Suppressor macrophage (primary cell): ENCODE measurements at places on chromosomes 4 and X.

GRCh38 chr4:139337612-139338011 lies 35.3 kb upstream of the NDUFC1 start:
- peak; percentile 34 for DNase-seq

DNA sequence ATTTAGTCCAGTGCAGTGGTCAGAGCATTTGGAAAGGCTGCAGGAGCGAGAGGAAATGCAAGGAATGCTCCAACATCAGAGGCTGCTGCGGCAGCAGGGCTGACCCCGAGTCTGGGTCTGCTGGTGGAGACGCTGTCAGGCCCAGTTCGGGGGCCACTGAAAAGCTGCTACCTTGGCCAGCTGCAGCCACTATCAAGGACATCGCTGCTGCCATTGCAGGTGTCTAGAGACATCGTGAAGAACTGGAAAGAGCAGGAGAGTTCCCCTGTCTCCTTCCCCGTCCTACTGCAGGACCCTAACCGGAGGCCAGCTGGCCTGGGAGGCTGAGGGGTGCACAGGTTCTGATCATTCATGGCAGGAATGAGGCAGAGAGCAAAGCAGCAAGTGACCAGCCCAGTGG lies 29.5 kb upstream of the GPR78 start:
- DNase-seq = no peak

GRCh38 chr4:147678796-147679549 lies 5.0 kb downstream of the PRMT9 start:
- no peak for DNase-seq

- no peak for DNase-seq
Measured at GRCh38 chr4:22986881-22987280, 294.1 kb downstream of the GBA3 start.

DNA sequence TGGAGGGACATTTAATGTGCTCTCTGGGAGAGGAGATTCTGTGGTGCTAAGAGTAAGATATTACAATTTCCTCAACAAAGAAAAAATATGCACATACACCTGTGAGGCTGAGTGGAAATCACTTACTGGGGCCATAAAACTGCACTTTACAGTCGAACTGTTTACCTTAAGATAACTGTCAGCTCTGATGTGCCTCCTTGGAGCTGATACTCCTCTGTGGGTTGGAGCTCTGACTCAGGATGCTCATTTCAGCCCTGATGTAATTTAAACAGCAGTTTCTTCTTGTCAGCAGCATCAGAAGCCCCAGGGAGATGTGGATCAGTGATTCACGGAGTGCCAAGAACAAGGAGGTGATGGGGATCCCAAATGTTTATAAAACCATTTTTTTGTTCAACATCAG lies 241.9 kb upstream of the SFRP2 start:
- no peak for DNase-seq

DNA sequence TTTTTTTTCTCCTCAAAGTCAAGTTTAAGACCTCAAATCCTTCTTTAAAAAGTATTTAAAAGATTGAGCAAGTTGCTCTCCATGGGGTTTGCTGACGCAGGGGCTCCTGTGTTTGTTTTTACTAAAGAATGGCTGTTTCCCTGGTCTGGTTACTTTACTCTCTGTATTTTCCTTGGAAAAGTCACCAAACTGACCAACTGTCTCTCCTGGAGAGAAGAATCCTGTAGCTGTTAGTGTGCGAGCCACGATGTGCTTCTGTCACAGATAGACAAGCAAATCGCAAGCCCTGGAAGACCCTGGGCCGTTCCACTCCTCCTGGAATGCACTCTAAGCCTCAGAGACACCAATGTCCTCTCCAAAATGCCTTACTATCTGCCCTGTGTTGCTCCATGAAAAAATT lies 212.1 kb downstream of the CHIC2 start:
- DNase-seq = no peak

DNA sequence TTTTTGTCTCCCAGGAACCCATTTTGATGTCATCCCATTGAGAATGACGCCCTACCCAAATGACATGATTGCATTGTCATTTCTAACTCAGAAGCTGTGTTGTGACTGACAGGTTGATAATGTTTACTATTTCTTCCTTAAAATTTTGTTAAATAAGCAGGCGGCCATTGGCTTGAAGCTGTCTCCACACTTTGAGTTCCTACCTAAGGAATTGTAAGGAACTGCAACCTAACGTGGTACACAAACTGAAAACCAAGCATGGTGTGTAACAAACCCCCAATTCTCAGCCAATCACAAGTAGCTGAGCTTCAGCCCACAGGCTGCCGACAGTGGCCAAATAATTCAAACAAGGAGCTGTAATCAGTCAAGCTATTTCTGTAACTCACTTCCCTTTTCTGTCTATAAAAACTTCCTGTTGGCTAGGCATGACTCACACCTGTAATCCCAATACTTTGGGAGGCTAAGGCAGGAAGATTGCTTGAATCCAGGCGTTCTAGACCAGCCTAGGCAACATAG lies 2.9 kb upstream of the MND1 start:
- DNase-seq = peak; percentile 80

GRCh38 chr4:121217351-121217750 lies 53.2 kb upstream of the TNIP3 start:
- no peak for DNase-seq

GRCh38 chrX:72392816-72393800 lies 87.4 kb upstream of the CITED1 start:
- no peak for DNase-seq

GRCh38 chr4:80173401-80173800 lies 23.9 kb upstream of the PRDM8 start:
- DNase-seq = peak; percentile 37

- DNase-seq = peak; percentile 53
Measured at GRCh38 chr4:15451181-15451865, 18.4 kb upstream of the CC2D2A start.

- DNase-seq = no peak
Measured at GRCh38 chrX:119429471-119429870, 30.3 kb downstream of the SLC25A43 start.

- DNase-seq = peak; percentile 86
Measured at GRCh38 chr4:156968479-156968984, 3.1 kb downstream of the PDGFC start.

GRCh38 chrX:105063743-105064142 lies 156.8 kb downstream of the TEX13A start:
- no peak for DNase-seq
